Activated CD4-positive, alpha-beta T cell treated with anti-CD3 and anti-CD28 coated beads, Interleukin-2, amount 10 ng/mL, durations not matched to agents 24 days and 14 days (primary cell): ENCODE measurements at places on chromosomes 5 and 9. TPM values are rescaled to one million over a fixed set of nuclear protein-coding genes. Genes with fewer than 3 reads are reported as not detected.

DNA sequence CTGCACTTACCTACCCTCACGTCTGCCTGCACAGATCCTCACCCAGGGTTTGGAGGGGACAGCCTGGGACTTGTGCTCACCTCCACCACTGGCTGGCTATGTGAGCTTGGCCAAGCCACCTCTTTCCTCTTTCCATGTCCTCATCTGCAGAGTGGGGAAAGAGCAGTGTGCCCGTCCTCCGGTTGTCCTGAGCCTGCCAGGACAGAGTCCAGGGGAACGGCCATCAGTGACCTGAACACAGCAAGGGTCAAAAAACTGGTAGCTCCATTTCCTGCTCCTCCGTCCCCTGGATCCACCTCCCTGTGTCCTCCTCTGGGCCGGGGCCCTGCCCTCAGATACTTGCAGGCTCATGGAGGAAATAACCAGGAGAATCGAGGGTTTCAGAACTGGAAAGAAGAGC, 187.7 kb downstream of the OLFM1 start:
- no peaks in the 10 kb centered on the region for H3K4me1 ChIP-seq
- no peak overlapping the region for H3K4me3 ChIP-seq
- H3K27ac ChIP-seq = no peak overlapping the region
- H3K27me3 ChIP-seq = no peaks in the 10 kb centered on the region
- DNase-seq = no peak
- H3K36me3 ChIP-seq = no peaks in the 10 kb centered on the region

DNA sequence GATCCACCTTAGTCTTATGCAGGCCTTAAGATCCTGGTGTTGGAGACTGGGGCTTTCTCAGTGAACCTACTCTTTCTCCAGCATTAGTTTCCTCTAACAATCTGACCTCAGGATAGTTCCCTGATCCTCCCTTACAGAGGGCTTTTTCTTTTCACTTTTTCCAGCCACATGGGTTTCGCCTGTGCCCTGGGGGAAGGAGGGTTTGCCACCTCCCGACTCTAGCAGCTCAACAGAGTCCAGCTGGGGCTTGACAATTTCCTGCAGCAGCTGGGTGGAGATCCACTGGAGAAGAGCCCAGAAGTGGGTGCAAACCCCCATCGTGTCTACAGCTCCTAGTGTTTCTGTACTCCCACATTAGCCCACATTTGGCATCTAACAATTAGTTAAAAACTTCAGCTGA, 7.6 kb upstream of the TMEM252 start:
- peaks cover 6% of the 10 kb centered on the region for H3K4me1 ChIP-seq
- H3K27ac ChIP-seq = no peak overlapping the region
- H3K27me3 ChIP-seq = peaks cover 22% of the 10 kb centered on the region
- no peaks in the 10 kb centered on the region for H3K36me3 ChIP-seq
- no peak for DNase-seq

DNA sequence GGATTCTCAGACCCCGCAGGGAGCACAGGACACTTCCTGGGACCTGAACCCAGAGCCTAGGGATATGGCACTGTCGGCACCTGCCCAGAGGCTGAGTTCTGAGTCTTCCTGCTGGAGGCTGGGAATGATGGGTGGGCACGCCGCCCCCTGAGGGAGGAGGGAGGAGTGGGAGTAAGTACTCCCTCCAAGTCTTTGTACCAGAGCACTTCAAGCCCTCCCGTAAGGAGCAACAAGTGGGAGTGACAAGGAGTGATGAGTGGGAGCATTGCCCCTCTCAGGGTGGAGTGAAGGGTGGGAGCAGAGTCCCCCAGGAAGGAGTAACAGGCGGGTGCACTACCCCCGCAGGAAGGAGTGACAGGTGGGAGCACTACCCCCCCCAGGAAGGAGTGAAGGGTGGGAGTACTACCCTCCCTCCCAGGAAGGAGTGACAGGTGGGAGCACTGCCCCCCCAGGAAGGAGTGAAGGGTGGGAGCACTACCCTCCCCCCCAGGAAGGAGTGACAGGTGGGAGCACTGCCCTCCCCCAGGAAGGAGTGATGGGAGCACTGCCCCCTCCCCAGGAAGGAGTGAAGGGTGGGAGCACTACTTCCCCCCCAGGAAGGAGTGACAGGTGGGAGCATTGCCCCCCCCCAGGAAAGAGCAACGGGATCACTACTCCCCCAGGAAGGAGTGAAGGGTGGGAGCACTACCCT, 100.1 kb downstream of the CACNA1B start:
- H3K4me3 ChIP-seq = no peak overlapping the region
- H3K27ac ChIP-seq = no peak overlapping the region
- DNase-seq = no peak
- H3K36me3 ChIP-seq = no peaks in the 10 kb centered on the region

- no peak overlapping the region for H3K4me3 ChIP-seq
- H3K27ac ChIP-seq = peak overlapping the region; percentile 7
- DNase-seq = peak; percentile 57
- H3K4me1 ChIP-seq = peaks cover 26% of the 10 kb centered on the region
Observed at GRCh38 chr5:180790020-180790419, 12.6 kb downstream of the MGAT1 start.

GRCh38 chr9:87713278-87713987, 12.5 kb upstream of the CTSL start:
- H3K4me1 ChIP-seq = peaks cover 34% of the 10 kb centered on the region
- peaks cover 16% of the 10 kb centered on the region for H3K27me3 ChIP-seq
- peak overlapping the region; percentile 33 for H3K4me3 ChIP-seq
- peak; percentile 71 for DNase-seq

DNA sequence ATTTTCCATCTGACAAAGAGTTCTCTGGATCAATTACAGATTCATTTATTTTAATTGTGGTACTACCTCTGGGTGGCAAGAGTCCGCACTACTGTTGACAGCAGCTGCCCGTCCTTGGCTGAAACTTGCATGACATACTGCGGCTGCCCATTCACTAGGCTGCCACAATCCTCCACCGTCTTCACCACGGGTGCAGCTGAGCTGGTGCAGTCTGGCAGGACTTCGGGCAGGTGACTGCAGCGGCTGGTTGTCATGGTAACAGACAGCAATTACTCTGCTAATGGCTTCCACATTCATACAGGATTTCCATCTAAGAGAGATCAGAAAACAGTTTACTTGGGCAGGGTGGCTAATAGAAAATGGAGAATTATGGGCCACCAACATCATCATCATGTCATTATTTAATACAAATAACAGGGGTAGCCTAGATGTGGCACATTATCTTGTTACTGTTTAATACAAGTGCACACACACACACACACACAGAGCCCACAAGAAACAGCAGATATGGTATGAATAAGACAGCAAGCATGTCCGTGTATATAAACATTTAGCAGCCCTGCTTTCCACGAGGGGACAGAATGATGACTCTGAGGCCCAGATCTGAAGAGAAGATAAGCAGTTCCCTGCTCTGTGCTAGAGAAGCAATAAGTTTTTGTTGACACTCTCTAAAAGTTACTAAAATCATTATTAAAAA, 112.3 kb downstream of the MARCHF3 start:
- H3K27me3 ChIP-seq = no peaks in the 10 kb centered on the region
- peaks cover 2% of the 10 kb centered on the region for H3K36me3 ChIP-seq
- H3K27ac ChIP-seq = no peak overlapping the region
- H3K4me1 ChIP-seq = no peaks in the 10 kb centered on the region

DNA sequence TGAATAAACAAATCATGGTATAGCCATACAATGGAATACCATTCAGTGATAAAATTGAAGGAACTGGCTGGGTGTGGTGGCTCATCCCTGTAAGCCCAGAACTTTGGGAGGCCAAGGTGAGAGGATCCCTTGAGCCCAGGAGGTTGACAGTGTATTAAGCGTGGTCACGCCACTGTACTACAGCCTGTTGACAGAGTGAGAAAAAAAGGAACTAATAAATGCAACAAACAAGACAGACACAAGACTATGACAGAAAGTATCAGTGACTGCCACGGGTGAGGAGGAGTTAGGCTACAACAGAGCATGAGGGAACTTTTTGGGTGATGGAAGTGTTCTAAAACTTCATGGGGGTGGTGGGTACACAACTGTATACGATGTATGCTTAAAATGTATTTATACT, 2.2 kb downstream of the FNIP1 start:
- no peak overlapping the region for H3K27ac ChIP-seq
- peaks cover 39% of the 10 kb centered on the region for H3K4me1 ChIP-seq
- H3K36me3 ChIP-seq = peaks cover 32% of the 10 kb centered on the region
- H3K4me3 ChIP-seq = peak overlapping the region; percentile 69

DNA sequence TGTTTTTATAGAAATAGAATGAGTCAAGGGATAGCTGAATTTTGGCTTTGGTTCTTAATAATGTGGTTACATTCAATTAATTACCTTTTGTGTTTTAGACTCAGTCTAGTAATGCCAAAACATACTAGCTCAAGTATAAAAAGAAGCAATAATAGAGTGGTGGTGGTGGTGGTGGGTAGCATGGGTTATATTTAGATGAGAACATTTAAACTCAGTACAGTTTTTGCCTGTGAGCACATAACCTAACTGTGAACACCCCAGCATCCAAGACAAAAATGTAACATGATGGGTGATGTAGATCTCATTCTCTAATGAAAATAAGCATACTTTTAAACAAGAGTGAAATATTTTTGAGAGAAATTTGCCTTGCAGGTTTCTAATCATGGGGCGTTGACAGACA, 14.2 kb downstream of the CPEB4 start:
- H3K4me1 ChIP-seq = peaks cover 4% of the 10 kb centered on the region
- no peak overlapping the region for H3K4me3 ChIP-seq
- no peak overlapping the region for H3K27ac ChIP-seq
- H3K36me3 ChIP-seq = peaks cover 2% of the 10 kb centered on the region

- peaks cover 17% of the 10 kb centered on the region for H3K4me1 ChIP-seq
- no peaks in the 10 kb centered on the region for H3K27me3 ChIP-seq
- no peak overlapping the region for H3K4me3 ChIP-seq
- no peak overlapping the region for H3K27ac ChIP-seq
- peaks cover 19% of the 10 kb centered on the region for H3K36me3 ChIP-seq
Observed at GRCh38 chr5:157818368-157818767, 40.6 kb downstream of the CLINT1 start.

DNA sequence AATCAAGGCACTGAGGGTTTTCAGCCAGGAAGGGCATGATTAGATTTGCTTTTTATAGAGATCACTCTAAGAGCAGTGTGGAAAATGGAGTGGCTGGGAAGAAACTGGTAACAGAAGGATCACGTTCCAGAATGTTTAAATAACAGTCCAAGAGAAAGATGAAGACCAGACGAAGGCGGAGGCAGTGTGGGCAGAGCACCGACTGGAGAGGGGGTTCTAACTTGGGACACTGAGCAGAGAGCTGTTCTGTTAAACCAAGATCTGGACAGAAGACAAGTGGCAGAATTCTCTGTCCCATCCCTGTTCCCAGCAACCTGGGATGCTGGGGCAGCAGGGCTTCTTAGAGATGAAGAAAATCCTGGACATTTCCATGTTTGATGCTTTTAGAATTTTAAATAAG, 249.1 kb upstream of the NR4A3 start:
- H3K4me1 ChIP-seq = no peaks in the 10 kb centered on the region
- H3K27me3 ChIP-seq = peaks cover 7% of the 10 kb centered on the region
- no peaks in the 10 kb centered on the region for H3K36me3 ChIP-seq
- no peak for DNase-seq
- H3K4me3 ChIP-seq = no peak overlapping the region

DND1 gene
- total RNA-seq = 2.8 and 3.8 TPM in 2 replicates

ZMYND19 gene
- total RNA-seq = 86.4 and 92.4 TPM in 2 replicates

ADAMTS2 gene
- not detected in 2 replicates for total RNA-seq

CCL27 gene
- total RNA-seq = 0.52 and 0.70 TPM in 2 replicates

PTPDC1 gene
- 5.6 and 6.7 TPM in 2 replicates for total RNA-seq

XRCC4 gene
- total RNA-seq = 11.4 and 11.6 TPM in 2 replicates

PCDHA1 gene
- not detected in 2 replicates for total RNA-seq
